DMS 273 treated with DMSO at 0.1 percent for 48 hours (cell line): ENCODE measurements at places on chromosomes 2 and 18.

DNA sequence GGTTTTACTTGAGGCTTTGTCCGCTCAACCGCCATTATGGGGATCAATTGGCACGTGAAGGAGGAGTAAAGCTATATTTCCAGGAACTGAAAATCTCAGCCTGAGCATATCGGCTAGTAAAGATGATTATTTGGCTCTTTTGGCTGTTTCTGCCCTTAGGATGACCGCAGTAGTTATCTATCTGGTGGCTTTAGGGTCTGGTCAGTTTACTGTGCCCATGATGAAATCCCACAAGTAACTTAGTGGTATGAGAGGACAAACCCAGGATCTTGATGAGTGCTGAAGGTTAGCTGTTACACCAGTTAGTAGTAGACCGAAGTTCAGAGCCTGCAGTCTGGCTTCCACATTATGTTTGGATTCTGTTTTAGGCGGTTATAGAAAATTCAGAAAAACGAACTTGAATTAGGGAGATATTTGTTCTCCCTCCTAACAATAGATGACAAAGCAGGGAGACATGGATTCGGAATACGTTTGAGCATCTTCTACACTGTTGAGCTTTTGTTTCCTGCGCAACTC lies 1.2 kb downstream of the MAT2A start:
- no peak for DNase-seq

GRCh38 chr2:241598487-241598886 lies 38.5 kb downstream of the THAP4 start:
- no peak for DNase-seq

- peak; percentile 94 for DNase-seq
Observed at GRCh38 chr2:170530284-170530745, 184.8 kb upstream of the SP5 start.

DNA sequence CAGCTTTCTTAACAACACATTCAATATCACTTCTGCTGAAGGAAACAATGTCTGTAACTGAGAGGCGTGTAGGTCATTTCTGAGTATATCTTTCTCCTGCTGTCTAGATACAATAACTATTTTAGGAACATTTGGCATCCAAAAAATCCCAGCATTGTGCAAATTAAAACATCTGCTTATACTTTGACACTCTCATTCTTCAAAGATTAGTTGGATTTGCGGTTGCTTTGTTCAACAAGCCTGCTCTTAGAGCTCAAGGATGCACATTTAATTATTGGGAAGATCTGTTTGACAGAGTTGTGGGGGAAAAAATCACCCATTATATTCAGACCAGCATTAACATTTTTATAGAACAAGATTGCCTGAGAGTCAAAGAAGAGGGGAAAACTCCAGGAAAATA lies 449.5 kb upstream of the HNRNPA3 start:
- DNase-seq = no peak

- DNase-seq = no peak
Observed at GRCh38 chr2:106857882-106858478, 28.0 kb downstream of the ST6GAL2 start.

- DNase-seq = no peak
Observed at GRCh38 chr2:156999661-157000060, 257.8 kb upstream of the GALNT5 start.

- DNase-seq = peak; percentile 13
Observed at GRCh38 chr2:174546519-174547506, 50.8 kb downstream of the WIPF1 start.

DNA sequence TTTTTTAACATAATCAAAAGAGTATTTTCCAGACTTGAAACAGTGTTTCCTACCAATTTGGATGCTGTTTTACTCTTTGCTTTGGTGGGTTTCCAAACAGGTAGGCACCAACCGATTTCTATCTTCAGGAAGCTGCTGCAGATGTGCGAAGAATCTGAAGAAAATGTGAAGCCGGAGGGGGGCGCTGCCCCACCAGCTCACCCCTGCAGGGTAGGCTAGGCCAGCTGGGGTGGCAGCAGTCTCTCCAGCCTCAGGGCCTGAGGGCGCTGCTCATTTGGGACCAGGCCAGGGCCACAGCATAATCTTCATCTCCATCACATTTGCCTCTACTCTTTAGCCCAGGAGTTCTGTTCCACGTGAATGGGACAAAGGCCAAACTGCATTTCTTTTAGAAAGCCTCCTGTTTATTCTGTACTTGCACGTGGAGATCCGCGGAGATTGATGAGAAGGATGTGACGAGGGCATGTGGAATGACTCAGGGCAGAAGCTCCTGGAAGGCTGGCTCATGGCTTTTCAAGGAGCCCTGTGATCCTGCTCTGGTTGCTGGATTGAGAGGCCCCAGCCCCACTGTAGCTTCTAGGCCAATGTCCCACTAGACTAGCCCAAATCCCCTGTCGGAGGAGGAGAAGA lies 84.2 kb upstream of the FAM136A start:
- no peak for DNase-seq

- no peak for DNase-seq
Observed at GRCh38 chr18:703213-703967, 9.0 kb downstream of the ENOSF1 start.

- no peak for DNase-seq
Observed at GRCh38 chr18:76674596-76674995, 147.8 kb upstream of the ZNF236 start.

DNA sequence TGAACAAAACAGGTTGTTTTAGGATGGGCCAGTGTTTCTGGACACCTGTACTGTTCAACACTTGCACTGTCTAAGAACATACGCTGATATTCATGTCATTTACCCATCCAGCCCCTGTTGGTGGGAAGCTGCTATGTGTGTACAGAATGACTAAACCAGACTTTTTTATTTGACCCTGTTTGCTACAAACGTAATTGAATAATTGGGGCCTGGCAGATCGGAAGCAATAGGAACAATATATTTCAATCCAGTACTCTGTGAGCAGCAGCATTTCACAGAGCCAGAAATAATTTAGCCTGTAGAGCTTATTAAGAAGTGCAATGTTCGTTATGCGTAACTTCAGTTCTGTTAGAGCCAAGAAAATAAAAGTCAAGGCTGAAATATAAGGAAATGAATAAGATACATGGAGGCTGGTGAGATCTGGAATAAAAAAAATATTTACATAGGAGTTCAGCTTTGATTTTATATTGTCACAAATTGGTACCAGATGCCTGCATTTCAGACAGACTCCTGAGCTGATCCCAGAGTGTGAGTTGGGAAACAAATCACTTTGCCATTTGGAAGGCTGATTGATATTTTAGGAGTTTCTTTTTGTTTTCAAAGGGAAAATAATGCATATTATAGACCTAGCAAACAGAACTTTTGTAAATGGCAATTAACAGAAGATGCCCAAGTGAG lies 19.7 kb downstream of the CABLES1 start:
- no peak for DNase-seq
